ENCODE measurements at places on chromosomes 1 and 21.

- DNase-seq: no peak
Measured at GRCh38 chr1:207808322-207808705, 56.5 kb downstream of the CD46 start.

DNA sequence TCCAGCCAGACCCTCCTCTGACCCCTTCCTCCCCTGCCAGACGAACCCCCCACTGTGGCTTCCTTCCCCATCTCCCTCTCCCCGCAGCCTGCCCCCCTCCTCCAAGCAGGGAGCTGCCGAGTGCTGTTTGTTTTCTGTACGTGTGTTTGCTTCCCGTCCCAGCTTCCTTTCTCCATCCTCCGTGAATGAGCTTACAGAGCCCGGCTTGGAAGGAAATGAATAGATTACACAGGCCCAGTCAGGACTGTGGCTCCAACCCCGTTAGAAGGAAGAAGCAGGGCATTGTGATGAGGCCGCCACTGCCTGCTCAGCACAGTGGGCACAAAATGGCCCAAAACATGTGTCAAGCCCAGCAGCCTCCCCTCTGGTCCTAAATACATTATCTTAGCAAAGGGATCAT is 123.2 kb downstream of the IGSF21 start:
- no peak for DNase-seq

DNA sequence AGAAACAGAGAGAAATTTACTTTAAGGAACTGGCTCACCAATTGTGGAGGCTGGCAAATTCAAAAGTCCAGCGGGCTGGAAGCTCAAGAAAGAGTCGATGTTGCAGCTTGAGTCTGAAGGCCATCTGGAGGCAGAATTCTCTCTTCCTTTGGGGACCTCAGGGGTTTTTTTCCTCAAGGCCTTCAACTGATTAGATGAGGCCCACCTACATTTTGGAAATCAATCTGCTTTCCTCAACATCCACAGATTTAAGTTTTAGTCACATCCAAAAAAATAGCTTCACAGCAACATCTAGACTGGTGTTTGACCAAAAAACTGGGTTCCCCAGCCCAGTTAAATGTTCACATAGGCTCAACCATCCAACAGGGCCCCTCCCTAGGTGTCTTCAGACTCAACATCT is 114.9 kb downstream of the SLC35F3 start:
- DNase-seq: no peak

GRCh38 chr1:95627244-95627643 is 393.2 kb downstream of the RWDD3 start:
- no peak for DNase-seq

GRCh38 chr1:29858646-29859045 is 622.3 kb downstream of the PTPRU start:
- DNase-seq: no peak
